ENCODE measurements at places on chromosomes 4 and X.

DNA sequence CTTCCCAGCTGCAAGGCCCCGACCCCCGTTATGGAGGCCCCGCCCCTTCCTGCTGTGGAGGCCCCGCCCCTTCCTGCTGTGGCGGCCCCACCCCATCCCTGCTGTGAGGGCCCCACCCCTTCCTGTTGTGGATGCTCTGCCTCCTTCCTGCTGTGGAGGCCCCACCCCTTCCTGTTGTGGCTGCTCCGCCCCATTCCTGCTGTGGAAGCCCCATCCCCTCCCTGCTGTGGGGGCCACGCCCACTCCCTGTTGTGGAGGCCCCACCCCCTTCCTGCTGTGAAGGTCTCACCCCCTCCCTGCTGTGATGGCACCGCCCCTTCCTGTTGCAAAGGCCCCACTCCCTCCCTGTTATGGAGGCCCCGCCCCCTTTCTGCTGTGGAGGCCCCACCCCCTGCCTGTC lies 104.9 kb upstream of the PSAPL1 start:
- DNase-seq: no peak

DNA sequence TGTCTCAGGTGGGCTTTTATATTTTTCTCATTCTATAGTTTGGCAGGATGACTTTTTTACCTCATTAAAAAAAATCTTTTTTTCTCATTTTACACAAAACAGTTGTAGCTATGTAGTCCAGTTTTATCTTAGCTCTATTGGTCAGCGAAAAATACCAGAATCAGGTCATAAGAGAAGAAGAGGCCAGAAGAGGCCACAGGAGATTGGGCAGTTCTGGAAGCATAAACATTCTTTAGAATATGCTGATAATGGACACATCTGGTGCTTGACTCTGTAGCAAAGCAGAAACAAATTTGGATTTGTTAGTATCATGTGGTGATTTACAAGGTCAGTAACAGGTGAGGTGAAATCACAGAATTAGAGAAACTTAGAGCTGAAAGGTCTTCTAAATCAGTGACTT lies 66.6 kb upstream of the ARHGAP24 start:
- no peak for DNase-seq

DNA sequence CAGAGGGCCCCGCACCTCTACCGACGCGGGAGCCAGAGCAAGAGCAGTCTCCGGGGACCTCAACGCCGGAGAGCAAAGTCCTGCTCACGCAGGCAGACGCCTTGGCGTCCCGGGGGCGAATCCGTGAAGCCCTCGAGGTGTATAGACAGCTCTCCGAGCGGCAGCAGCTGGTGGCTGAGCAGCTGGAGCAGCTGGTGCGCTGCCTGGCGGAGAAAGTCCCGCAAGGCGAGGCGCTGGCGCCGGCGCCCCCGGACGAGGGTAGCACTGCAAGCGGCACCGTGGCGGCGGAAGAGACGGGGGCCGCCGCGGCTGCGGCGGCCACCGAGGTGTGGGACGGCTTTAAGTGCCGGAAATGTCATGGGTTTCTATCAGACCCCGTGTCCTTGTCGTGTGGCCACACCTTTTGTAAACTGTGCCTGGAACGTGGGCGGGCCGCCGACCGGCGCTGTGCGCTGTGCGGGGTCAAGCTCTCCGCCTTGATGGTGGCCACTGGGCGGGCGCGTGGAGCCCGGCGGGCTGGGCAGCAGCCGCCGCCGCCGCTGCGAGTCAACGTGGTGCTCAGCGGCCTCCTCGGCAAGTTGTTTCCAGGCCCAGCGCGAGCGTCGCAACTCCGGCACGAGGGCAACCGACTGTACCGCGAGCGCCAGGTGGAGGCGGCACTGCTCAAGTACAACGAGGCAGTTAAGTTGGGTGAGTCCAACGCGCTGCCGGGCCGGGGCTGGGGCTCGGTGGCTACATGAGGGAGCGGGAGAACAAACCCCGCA lies 672 bp downstream of the LONRF3 start:
- no peak for DNase-seq

- DNase-seq: no peak
These were observed 45.9 kb upstream of the PGRMC2 start for GRCh38 chr4:128333309-128334018.

DNA sequence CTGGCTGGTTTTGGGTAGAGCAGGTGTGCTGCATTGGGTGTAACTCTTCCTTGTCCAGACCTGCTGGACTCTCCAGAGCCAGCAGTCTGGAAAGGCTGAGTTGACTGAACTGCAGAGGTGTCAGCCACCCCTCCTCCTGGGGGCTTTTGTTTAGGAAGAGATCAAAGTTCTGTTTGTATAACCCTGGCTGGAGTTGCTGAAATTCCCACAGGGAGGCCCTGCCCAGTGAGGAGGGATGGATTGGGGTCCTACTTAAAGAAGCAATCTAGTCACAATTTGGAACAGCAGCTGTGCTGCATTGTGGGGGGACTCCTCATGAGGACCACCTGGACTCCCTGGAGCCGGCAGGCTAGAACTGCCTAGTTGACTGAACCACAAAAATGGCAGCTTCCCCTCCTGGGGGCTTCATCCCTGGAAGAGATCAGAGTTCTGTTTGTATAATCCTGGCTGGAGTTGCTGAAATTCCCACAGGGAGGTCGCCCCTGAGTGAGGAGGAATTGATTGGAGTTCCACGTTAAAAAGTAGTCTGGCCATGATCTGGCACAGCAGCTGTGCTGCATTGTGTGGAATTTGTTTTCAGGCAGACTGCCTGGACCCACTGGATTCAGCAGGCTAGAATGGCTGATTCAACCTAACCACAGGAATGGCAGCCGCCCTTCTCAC lies 264.9 kb upstream of the ZC4H2 start:
- DNase-seq: no peak

- no peak for DNase-seq
These were observed 37.2 kb downstream of the ADAMTS3 start for GRCh38 chr4:72531768-72532290.

- no peak for DNase-seq
These were observed 52.7 kb downstream of the IRF2 start for GRCh38 chr4:184421533-184422155.

GRCh38 chr4:164313853-164314252 lies 440.1 kb upstream of the SMIM31 start:
- no peak for DNase-seq

GRCh38 chr4:141788169-141788915 lies 152.0 kb downstream of the IL15 start:
- DNase-seq: no peak

- DNase-seq: no peak
These were observed 5.4 kb downstream of the UGT2B4 start for GRCh38 chr4:69490271-69490670.

DNA sequence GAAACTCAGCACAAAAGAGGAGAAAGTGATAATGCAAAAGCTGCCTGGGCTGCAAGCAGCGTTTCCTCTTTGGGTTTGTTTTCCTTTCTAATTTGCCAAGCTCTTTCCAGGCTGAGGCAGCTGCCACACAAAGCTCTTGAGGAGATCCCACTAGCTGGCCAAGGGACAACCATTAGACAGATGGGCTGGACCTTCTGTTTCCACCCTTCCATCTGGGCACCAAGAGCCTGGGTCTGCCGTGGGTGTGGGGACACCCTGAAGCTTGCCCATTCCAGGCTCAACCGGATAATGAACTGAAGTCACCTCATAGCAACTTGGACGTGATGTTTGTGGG lies 194.6 kb upstream of the C1QTNF7 start:
- no peak for DNase-seq

- DNase-seq: no peak
These were observed 99.8 kb downstream of the ARSF start for GRCh38 chrX:3141031-3141430.

DNA sequence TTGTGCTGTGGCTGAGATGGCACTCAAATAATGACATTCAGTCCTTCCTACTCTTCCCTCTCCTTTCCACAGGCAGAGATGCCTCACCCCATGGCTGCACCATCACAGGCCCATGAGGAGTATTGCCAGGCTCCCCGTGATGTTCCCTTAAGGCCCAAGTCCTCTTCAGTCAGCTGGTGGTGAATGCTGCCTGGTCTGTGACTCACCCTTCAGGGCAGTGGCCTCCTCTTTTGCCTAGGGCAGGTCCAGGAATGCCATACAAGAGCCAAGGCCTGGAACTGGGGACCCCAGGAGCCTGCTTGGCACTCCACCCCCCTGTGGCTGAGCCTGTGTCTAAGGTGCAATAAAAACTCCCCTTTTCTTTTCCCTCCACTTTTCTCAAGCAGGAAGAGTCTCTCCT lies 144.2 kb upstream of the GEMIN8 start:
- no peak for DNase-seq

DNA sequence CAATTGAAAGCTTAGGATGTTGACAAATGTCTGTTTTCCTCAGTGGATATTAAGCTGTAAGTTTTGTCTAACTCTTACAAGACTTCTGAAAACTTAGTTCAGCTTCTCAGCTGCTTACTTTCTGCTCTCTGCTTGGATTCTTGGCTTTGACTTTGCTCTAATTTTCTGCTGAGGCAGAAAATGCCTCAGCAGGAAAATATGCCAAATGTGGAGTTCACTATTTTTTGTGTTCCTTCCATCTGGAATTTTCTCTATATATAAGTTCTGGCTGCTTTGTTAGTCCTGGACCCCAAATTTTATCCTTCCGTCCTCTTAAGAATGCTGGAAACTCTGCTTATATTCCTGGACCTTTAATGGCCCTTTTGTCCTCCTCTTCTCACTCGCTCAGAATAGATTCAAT lies 352.6 kb upstream of the NWD2 start:
- no peak for DNase-seq

Data from NCI-H1417 treated with DMSO at 0.1 percent for 48 hours (cell line).